ENCODE measurements at places on chromosomes 11 and 22.
A peak's percentile ranks its signal among the peaks of the same experiment; 100 is the strongest.

DNA sequence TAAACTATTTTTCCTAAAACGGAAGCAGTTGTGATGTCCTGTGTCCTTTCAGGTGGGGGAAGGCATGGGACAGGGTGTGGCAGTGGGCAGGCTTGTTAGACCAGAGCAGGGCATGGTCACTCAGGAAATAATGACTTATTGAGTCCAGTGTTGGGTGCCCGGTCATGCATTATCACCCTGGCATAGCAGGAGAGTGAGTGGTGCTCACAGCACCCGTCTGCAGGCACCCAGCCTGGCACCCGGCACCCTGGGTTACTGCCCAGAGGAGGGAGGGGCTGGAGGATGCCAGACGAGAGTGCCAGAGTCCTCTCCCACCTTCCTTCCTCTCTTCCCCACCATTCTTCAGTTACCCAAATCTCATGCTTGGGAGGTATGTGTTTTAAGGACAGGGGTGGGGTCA is 59.1 kb downstream of the ST3GAL4 start:
- no peak for DNase-seq

GRCh38 chr22:44206696-44207095 is 26.0 kb downstream of the PARVG start:
- no peak for DNase-seq

- no peak for DNase-seq
Measured at GRCh38 chr11:2670541-2671100, 29.2 kb downstream of the KCNQ1OT1 start.

GRCh38 chr11:88284336-88285050 is 53.0 kb downstream of the CTSC start:
- DNase-seq, result no peak

DNA sequence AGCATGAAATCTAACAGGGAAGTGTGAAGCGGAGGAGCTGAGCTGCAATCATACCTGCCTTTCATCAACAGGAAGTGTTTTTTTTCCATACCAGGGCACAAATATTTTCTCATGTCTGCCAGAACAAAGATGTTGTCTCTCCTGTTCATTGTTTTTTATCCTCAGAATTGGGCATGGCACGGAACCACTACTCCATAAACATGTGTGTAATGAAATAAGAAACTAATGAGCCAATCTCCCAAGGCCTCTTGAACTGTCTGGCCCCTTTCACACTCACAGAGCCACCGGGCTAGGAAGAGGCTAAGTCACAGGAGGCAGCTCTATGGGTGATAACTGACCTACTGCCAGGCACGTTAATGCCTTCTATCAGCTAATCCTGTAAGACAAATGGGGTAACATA is 124.4 kb downstream of the ETS1 start:
- no peak for DNase-seq

- no peak for DNase-seq
Measured at GRCh38 chr11:73451896-73452295, 75.7 kb downstream of the RELT start.

GRCh38 chr11:72629266-72629665 is 45.0 kb downstream of the PDE2A start:
- no peak for DNase-seq

DNA sequence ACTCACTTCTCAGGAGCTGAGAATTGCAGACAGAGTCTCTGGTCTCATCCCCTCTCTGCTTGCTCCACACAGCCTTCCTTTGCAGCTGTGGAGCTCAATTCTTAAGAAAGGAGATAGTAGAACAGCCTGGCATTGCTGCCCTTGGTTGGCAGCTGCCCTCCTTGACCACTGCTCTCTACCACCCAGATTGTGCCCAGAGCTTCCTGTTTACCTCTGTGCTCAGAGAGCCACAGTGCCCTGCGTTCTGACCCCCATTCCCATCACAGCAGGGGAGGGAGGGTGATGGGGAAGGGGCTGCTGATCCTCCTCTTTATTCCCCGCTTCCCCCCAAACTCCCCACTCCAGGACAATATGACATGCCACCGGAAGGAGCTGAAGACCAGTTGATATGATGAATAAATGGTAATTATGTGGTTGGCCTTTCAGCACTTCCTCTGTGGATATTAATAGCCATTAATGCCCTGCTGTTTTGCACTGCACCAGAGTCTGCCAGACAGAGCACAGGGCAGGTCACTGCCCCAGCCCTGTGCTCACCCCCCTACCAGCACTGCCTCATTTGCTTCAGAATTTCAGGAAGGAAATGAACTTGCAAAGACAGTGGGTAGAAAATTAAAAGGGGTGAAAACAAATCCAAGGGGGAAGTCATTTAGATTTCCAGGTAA is 426.8 kb upstream of the CADM1 start:
- no peak for DNase-seq

GRCh38 chr22:48340727-48341709 is 1486.7 kb downstream of the BRD1 start:
- DNase-seq, result no peak

DNA sequence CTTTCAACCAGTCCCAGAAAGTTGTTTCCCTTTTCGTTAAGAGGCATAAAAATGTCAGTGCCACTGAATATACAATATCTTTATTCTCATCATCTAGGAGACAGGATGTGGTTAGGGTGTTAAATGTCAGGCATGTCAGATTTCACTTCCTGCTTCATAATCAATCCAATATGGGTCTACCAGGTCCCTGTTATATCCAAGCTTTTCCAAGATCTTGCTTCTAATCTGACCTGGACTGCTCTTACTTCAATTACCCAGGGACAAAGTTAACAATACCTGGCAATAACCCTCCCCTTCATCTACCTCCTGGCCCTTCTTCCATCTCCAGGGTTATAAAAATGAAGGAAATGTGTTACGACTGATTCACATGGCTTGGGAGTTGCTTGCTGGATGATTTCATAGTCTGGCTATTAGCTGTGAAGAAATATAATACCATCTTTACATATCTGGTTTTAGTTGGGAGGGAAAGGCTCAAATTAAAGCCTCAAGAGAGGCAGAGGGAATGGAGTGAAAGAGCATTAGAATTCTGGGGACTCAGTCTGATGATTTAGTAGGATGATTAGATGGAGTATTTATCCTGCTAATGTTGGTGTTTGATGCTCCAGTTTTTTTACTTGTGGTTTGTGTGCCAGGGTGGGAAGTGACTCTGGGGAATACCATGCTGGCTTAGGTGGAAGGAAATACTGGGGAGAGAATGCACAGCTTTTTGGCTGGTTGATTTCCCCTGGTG is 534.3 kb downstream of the ETS1 start:
- DNase-seq, result no peak

DNA sequence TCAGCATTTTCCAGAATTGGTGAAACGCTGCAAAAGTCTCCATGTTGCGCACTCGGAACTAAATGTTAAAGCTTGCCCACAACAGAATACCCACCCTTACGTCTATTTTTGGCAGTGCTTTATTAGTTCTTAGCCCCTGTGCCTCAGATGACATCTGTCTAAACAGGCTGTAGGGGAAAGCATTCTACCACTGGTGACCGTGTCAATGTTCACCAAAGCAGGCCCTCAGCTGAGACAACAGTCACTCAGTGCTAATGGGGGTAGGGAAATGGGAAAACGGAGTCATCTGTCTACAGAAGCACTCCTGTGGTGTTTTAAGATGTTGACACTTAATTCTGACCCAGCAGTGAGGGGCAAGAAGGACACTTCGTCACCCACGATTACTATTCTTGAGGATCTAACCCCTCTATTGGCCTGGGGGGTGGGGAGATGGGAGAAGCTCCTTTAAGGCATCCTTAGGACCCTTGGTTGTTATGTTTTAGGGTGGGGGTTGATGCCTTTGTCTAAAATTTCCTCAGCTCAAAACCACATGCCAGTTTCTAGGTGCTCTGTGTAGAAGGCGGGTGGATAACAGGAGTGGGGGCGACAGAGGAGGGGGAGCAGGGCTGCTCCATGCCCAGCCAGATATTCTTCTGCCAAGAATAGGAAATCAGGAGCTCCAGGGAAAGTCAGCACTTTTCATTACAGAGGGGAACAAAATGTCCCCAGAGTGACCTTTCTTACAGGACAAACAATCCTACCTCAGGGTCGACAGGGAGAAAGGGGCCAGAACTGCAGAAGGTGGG is 15.6 kb upstream of the MFRP start:
- DNase-seq, result no peak

DNA sequence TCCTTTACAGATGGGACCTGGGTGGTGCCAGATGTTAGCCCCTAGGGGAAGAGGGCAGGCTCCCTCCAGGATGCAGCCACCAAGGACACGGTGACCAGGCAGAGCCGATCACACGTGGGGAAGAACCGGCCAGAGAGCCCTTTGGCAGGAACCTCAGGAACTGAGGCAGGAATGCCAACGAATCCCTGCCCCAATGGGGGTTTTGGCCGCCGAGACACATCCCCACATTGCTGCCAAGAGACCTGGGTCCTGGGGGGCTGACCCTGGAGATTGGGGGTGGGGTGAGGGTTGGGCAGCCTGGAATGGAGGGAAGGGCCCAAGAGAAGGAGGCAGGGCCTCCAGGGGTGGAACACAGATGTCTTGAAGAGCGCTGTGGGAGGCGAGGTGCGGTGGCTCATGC is 28.7 kb upstream of the LMO1 start:
- DNase-seq, result no peak

DNA sequence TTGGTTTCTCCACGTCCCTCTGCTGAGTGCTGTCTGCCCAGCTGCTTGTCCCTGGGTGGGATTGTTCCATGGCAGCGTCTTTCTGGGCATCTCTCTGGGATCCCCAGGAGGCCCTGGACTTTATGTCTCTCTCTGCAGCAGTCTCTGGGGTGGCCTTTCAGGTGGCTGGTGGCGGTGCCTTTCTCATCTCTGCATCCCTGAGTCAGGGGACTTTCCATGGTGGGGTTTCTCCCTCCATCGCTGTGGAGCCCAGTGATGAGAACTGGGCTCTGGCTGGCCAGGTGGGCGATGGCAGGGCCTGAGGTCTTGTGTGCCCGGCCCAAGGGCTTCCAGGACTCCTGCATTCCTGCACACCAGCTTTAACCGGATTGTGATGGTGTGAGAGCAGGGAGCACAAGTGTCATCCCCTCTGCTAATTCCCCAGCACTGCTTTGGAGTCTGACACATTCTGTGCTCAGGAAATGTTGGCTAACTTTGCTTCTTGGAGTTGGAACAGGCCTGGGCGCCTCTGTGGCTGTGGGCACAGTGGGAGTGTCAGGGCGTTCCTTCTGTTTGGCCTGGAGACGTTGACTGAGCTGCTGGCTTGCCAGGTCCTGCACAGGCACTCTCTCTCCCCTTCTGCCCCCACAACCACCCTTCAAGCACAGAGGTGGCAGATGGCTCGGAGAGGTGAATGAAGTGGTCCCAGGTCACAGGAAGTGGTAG is 27.9 kb downstream of the FAM83F start:
- no peak for DNase-seq

DNA sequence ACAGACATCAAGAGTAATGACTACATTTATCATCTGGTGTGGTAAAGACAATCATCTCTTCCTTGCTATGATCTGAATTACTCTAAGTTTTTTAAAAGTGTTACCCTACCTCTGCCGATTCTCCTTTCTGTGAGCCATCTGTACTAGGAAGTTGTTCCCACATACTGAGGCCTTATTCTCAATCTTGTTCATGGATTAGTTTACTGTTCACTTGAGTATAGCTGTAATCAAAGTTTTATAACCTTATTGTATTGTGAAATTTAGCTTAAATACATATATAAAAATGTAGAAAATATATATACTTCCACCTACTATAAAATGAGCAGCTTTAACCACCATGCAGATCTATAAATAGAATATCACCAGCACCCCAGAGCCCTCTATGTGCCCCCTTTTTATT is 2.4 kb upstream of the OR8D2 start:
- DNase-seq, result no peak

GRCh38 chr11:121474680-121475079 is 21.9 kb upstream of the SORL1-AS1 start:
- no peak for DNase-seq

- peak; percentile 96 for DNase-seq
Measured at GRCh38 chr11:67505605-67506396, 638 bp upstream of the PITPNM1 start.
